ENCODE measurements at places on chromosomes 1 and 21.
A peak's percentile ranks its signal among the peaks of the same experiment; 100 is the strongest.

- DNase-seq: no peak
Measured at GRCh38 chr1:175355414-175355813, 162.8 kb upstream of the KIAA0040 start.

- no peak for DNase-seq
Measured at GRCh38 chr1:228990906-228991569, 255.8 kb downstream of the RHOU start.

DNA sequence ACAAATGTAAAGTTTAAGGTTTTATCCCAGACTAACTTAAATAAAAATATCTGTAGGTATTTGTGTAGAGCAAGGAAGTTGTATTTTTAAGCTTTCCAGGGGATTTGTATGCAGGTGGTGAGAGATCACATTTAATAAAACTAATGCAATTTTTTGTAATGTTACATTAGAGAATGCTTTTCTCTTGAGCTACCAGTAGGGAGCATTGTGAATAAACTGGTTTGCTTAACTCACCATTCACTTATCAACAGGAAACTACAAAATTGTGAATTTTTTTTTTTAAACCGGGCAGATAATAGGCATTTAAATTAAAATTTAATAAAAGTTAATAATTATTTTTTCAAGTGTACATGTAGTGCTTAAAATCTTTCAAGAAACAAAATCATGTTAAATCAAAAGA lies 78.6 kb downstream of the IVNS1ABP start:
- no peak for DNase-seq

DNA sequence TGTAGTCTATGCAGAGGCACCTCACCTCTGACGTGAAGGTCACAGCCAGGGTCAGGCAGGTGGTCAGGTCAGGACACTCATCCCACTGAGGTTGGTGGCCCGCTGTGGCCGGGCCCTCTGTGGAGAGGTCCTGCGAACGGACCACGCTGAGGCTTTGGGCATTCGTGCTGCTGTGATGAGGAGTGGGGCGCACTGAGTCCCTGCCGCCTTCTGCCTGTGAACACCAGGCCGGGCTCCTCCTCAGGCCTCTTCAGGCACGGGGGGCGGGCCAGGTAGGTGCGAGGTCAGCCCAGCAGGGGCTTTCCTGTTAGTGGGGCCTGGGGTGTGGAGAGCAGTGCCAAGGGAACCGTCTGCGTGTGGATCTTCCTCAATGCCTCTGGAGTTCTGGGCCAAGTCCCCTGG lies 39.0 kb downstream of the COQ8A start:
- DNase-seq: no peak

GRCh38 chr1:110982320-110982719 lies 18.6 kb upstream of the LRIF1 start:
- no peak for DNase-seq

GRCh38 chr1:6419397-6419803 lies 319 bp downstream of the HES2 start:
- DNase-seq: no peak

- peak; percentile 26 for DNase-seq
Measured at GRCh38 chr1:204837440-204838084, 33.1 kb upstream of the NFASC start.

Data from HFF-Myc (cell line).